ENCODE measurements at places on chromosomes 5 and 9.
A peak's percentile ranks its signal among the peaks of the same experiment; 100 is the strongest.

GRCh38 chr9:77021922-77022782 lies 2.7 kb downstream of the FOXB2 start:
- peak; percentile 11 for DNase-seq

GRCh38 chr5:102755686-102756371 lies 724 bp downstream of the PAM start:
- DNase-seq: peak; percentile 90

GRCh38 chr9:131891598-131891997 lies 151.7 kb upstream of the RAPGEF1 start:
- no peak for DNase-seq

DNA sequence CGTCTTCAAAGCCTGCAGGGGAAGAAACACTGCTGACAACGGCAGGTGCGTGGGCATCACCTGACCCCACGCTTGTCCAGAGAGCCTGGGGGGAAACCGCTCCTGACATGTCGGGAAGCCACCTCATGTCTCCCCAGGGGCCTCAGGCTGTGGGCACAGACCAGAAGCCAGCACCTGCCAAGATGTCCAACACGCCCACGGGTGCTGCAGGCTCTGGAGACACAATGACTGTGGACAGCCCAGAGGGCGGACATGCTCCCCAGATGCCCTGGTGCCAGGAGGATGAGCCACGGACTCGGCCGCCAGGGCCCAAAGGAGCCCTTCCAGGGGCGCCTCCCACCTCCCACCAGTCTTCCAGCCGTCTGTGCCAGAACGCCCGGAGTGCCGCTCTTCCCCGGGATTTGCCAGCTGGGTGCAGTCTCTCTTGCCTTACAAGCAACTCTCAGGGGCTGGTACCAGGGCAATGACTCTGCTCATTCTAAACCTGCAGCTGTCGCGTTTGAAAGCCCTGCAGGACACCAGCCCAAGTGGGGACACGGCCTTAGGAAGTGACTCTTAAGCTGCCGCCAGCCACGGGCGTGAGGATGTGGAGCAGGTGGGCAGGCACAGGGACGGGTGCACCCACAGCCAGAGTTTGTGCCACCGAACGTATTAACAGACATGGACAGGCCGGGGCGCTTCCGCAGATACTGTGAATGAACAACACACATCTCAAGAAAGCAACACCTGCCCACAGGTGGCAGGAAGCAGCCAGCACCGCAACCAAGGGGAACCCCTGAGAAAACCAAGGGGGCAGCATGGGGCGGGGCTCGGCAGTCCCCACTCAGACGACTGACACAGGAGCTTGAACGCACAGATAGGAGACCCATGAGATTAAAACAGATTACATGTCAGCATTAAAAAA lies 6.8 kb upstream of the LHX3 start:
- no peak for DNase-seq

DNA sequence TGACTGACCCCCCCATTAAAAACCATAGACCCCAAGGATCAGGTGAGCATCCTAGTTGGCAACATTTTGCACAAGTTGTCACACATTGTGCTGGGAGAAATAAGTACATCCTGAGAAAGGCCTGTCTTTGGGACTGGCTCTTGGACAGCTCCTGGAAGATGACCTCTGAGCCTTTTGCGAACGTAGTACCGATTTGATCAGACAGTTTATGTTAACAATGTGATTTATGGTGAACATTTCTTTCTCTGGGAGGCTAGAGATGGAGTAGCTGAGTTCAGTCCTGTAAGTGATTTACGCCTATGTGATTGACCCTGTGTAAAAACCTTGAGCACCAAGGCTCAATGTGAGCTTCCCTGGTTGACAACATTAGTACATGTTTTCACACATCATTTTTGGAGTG lies 41.7 kb downstream of the LOX start:
- DNase-seq: no peak

GRCh38 chr5:115415143-115415491 lies 118.7 kb upstream of the CCDC112 start:
- DNase-seq: peak; percentile 46

GRCh38 chr5:33367416-33367815 lies 73.3 kb upstream of the TARS1 start:
- DNase-seq: no peak

DNA sequence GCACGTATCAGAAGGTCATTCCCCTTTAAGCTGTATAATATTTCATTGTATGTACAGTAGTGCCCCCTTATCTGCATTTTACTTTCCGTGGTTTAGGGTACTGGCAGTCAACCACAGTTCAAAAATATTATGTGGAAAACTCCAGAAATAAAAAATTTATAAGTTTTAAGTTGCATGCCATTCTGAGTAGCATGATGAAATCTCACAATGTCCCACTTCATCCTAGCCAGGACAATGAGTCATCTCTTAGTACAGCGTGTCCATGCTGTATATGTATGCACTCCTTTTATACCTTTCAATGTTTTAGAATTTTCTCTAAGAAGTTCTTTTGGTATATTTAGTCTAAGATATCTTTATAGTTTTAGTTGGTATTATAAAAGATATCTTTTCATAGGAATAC lies 115.0 kb upstream of the HAND1 start:
- DNase-seq: no peak

DNA sequence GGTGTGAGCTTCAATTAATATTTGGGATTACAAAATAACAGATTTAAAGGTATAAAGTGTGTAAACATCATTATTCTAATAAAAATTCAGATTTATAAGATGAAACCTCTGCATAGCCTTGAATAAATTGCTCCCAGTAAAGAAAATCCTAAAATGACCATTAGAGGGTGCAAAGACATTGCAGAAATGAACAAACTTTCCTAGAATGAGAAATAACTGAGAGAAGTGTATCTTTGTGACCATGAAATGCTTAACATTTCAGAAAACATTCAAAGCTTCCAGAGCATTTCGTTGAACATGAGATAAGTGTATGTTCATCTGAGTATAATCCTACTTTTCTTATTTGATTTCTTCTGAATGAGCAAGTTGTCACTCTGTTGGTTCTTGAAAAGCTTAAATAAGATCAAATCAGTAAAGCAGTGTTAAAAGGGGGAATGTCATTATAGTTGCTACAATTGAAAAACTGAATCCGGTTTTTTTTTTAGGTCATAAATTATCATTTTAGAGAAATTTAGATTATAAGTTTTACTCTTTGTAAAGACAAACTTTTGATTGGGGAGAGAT lies 24.7 kb upstream of the NUDT12 start:
- DNase-seq: no peak

- DNase-seq: no peak
Observed at GRCh38 chr9:127813686-127814226, 11.1 kb downstream of the FPGS start.

- DNase-seq: no peak
Observed at GRCh38 chr9:91382298-91382697, 20.6 kb upstream of the AUH start.

GRCh38 chr9:137556069-137556838 lies 4.6 kb downstream of the MRPL41 start:
- no peak for DNase-seq
